ENCODE measurements at places on chromosomes 12 and 14. TPM values are rescaled to one million over a fixed set of nuclear protein-coding genes. Genes with fewer than 3 reads are reported as not detected.

Gene TPH2
- total RNA-seq, result not detected

Gene CLEC7A
- total RNA-seq, result 177 TPM

Gene EPYC
- not detected for total RNA-seq

Gene NKX2-1
- total RNA-seq, result not detected

Gene SYNDIG1L
- total RNA-seq, result not detected

Gene INSM2
- not detected for total RNA-seq

Gene PARP11
- 12.2 TPM for total RNA-seq

Gene A2M
- not detected for total RNA-seq

Gene AICDA
- not detected for total RNA-seq

Gene GZMB
- total RNA-seq, result 54.7 TPM

Gene IL22
- total RNA-seq, result not detected

Gene LBHD2
- total RNA-seq, result not detected

Measured in mononuclear cell (primary cell).